Stimulated activated CD4-positive, alpha-beta T cell treated with anti-CD3 and anti-CD28 coated beads, Interleukin-15, amount 100 ng/mL, for 1 hour (primary cell): ENCODE measurements at places on chromosomes 6 and 20.

- no peak for DNase-seq
Measured at GRCh38 chr20:37968841-37969401, 64.3 kb downstream of the TTI1 start.

GRCh38 chr20:54015496-54015895 lies 54.9 kb downstream of the BCAS1 start:
- no peak for DNase-seq

DNA sequence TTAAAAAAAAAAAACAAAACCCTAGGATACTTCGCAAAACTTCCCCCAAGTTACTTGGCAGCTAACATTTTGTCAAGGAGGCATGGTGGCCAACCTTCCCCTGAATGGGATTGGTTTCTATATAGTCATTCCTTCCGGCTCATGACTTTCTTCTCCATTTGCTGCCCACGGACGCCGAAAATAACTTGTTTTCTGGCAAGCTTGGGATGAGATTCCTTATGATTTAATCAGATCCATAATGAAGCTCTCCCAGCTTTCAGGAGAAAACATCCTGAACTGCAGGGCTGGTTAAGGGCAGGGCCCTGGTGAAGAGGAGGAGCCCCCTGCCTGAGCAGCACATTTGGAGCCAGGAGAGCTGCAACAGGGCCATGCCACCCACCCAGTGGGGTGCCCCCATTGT lies 49.9 kb downstream of the PPP1R16B start:
- no peak for DNase-seq

- no peak for DNase-seq
Measured at GRCh38 chr20:13245250-13245723, 24.2 kb downstream of the ISM1 start.

DNA sequence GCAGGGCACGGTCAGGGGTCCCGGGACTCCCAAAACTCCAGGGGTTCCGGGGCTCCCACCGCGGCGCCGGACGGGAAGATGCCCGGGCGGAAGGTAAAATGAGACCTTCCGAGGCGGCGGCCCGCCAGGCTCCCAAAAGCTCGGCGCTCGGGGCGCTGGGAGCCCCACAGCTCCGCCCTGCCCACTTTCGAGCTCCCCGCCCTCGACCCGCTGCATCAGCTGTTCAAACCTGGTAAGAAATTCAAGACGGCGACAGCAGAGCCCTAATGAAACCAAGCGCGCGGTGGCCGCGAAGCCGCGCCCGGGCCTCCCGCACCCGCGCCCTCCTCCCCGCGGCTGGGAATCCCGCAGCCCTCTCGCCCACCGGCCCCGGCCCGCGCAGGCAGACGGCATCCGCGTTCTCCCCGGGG lies 369 bp downstream of the SLC4A11 start:
- DNase-seq: no peak

DNA sequence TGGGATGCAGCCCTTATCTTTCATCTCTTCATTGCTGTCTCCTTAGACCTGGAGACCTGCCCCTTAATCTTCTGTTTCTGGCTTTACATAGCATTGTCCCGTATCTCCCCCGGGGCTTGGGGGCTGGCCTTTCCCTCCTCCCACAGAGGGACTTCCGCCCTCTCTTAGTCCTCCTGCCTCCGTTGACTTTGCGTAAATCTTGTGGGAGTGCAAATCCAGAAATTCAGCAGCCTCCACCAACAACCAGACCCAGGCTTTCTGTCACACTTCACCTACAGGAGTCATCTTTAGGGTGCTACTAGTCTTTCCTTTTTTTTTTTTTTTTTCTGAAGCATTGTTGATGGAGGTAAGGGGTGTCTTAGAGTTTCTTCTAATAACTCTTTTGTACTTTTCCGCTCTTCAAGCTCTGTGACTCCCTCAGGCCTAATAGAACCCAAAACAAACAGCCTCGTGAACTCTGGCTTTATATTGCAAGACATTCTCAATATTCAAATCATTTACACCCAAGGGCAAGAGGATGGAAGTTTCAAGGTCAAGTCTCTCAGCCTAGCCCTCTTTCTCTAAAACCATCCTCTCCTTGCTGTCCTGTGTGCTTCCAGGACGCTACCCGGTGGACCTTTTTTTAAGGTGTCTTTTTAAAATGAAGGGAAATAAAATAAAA lies 66.2 kb downstream of the RREB1 start:
- no peak for DNase-seq

GRCh38 chr6:23446469-23446967 lies 679.5 kb upstream of the NRSN1 start:
- DNase-seq: no peak

- DNase-seq: no peak
Measured at GRCh38 chr6:129908858-129909257, 47.7 kb upstream of the TMEM244 start.
